Omental fat pad (tissue), 4 donors: ENCODE measurements at places on chromosomes 16 and 17. TPM values are rescaled to one million over a fixed set of nuclear protein-coding genes. Genes with fewer than 3 reads are reported as not detected.

DNA sequence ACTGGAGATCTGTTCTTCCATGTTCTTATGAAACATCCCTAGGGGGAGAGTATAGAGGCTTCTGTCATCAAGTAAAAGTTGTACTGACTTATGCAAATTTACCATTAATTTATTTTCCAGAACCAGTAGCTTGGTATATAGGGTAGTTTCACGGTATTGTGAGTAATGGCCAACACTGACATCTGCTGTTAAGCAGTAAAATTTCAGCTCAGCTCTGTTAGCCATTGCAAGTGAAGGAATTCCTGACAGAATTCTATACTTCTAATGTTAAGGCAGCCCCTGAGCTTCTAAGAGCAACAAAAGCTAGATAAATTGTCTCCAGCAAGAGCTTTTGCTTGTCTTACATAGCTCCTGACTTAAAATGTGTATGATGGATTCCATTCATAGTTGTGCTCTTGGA, 613.5 kb upstream of the C16orf82 start:
- no peak for DNase-seq

GRCh38 chr16:70695331-70696070, 9.6 kb upstream of the MTSS2 start:
- no peak for DNase-seq

DNA sequence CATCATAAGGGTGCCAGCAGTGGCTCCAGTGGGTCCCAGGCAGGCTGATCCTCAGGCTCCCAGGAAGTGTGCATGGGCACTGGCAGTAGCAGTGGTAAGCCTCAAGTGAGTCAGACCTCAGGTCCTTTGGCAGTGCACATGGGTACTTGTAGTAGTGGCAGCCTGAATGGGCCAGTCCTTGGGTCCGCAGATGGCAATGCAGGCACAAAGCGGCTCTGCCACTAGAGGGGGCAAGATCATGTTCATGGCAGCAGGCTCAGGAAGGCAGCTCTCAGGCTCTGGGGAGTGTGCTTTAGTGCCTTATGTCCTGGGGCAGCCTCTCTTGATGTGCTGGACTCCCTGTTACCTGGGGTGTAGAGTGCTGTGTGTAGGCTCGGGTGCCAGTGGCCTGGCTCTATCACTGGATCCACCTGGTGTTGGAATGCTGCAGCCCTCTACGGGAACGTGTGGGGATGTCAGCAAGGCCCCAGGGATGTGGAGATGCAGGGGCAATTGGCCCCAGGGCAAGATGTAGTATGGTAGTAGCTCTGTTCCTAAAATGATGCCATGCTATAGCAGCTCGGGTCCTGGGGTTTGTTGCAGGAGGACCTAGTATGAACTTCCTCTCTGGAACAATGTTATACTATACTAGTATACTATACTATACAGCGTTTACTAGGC, 11.0 kb downstream of the ACSM3 start:
- peak; percentile 31 for DNase-seq

GRCh38 chr17:74297941-74298340, 23.9 kb downstream of the DNAI2 start:
- DNase-seq = no peak

Gene RAMP2
- 82.6 TPM for total RNA-seq

Gene VPS4A
- total RNA-seq = 39.0 TPM

Gene CCDC200
- total RNA-seq = not detected
